ENCODE measurements at places on chromosomes 6 and 20.

DNA sequence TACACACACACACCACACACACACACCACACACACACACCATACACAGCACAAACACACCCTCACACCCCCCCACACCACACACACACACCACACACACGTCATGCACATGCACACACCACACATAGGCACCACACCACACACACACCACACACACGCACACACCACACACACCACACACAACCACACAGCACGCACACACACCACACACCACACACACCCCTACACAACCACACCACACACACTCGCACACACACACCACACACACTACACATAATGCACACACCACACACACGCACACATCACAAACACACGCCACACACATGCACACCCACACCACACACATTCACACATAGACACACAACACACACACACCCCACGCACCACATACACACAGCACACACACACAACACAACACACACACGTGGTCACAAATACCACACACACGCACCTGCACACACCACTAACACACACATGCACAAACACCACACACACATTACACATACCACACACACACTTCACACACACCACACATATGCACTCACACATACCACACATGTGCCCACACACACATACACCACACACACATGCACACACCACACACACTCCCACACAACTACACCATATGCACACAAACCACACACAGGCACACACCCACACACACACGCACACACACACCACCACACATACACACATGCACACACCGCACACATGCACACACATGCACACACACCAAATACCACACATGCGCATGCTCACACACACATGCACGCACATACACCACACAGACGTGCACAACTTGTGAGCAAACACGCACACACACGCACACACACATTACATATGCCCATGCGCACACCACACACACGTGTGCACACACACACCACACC is 9.4 kb upstream of the ACSS1 start:
- no peak for DNase-seq

- no peak for DNase-seq
Measured at GRCh38 chr6:12275107-12275506, 15.1 kb upstream of the EDN1 start.

GRCh38 chr20:38132910-38133501 is 32.1 kb downstream of the TGM2 start:
- DNase-seq: no peak

DNA sequence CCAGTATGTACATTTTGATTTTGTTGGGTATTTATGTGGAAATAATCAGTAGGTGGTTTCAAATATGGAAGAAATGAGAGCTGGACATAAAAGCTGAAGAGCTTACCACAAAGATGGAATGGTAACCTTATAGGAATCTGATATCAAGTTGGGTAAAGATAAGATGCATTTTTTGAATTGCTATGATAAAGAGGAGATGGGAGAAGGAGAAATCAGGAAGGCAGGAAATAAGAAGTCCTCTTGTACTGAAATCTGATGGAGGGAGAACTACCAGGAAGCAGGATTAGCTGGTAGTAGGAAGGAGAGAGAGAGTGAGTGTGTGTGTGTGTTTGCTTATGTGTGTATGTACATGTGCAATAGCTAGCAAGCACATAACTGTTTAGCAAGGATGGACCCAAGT is 468.4 kb downstream of the PHF3 start:
- no peak for DNase-seq

GRCh38 chr6:34027939-34028441 is 117.9 kb downstream of the GRM4 start:
- no peak for DNase-seq

GRCh38 chr20:21229163-21229562 is 74.0 kb upstream of the XRN2 start:
- DNase-seq: no peak

DNA sequence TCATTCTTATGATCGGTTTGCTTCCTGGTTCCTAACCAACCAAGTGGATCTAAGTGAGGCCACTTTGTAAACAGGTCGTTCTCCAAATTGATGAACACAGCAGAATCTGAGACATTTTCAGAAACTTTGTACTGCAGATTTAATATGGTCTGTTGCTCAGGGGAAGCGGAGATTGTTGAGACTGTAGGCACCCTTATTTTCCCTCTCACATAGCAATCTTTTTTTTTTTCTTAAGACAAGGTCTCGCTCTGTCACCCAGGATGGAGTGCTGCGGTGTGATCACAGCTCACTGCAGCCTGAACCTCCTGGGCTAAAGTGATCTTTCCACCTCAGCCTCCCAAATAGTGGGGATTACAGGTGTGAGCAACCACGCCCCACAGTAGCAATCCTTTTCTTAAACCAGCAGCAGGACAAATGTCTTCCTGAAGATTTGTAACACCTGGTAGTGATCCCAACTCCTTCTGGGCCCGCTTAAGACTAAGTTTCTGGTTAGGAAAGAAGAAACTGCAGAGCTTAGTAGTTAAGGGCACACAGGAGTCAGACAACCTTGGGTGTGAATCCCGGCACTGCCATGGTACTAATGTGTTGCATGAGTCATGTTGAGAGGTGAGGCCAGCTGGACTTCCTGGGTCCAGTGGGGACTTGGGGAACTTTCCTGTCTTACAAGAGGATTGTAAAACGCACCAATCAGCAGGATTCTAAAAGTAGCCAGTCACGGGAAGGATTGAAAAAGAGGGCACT is 48.4 kb upstream of the EZR start:
- DNase-seq: no peak

DNA sequence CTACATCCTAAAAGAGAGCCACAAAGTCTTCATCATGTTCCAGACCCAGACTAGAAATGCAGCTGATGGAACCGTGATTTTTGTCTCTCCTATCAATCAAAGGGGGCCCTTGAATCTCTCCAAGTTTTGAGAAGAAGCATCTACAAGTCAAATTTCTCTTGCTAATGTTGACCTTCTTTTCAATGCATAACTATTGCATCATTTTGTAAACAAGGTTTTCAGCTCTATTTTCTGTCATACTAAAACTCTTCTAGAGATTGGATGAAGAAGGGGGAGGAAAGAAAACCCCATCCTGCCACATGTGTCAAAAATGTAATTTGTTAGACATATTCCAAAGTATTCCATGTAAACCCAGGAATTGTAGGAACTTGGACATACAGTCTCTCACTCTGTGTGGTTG is 169.2 kb downstream of the LMBRD1 start:
- no peak for DNase-seq

- DNase-seq: no peak
Measured at GRCh38 chr20:24783631-24784492, 165.2 kb upstream of the CST7 start.

- no peak for DNase-seq
Measured at GRCh38 chr6:37531437-37532036, 31.8 kb upstream of the CCDC167 start.

GRCh38 chr6:167811040-167811439 is 15.7 kb upstream of the AFDN start:
- DNase-seq: no peak

DNA sequence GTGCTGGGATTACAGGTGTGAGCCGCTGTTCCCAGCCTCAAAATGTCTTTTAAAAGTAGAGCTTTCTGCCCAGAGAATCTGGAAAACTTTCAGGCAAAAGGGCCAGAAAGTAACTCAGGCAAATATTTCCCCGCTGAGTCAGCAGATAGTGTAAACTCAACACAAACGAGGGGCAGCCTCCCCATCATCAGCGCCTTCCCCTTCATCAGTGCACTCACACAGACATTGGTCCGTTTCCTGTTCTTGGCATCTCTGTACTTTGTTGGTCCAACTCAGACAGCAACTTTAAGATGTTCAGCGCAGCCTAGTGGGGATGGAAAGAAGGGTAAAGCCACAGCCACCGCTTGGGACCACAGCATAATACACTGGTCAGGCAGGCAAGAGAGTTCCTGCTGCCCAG is 69.5 kb downstream of the CSE1L start:
- DNase-seq: no peak

DNA sequence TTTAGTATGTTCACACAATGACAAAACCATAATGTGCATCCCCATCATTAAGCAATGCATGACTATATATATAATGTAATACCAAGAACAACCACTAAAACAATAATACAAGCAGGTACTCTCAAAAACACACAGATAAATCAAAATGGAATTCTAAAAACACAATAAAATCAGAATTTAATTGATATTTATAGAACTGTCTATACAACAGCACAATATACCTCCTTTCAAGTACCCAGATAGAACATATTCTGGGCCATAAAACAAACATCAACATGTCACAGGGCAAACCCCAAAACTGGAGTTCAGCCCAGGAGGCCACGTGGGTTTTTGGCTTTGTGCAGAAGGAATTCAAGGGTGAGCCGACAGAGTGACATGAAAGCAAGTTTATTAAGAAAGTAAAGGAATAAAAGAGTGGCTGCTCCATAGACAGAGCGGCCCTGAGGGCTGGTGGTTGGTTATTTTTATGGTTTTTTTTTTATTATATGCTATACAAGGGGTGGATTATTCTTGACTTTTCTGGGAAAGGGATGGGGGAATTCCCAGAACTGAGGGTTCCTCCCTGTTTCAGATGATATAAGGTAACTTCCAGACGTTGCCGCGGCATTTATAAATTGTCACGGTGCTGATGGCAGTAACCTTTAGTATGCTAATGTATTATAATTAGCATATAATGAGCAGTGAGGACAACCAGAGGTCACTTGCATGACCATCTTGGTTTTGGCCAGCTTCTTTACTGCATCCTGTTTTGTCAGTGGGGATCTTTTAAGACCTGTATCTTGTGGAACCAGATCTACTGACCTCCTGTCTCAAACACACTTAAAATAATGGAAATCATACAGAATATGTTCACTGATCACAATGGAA is 5.6 kb downstream of the RAB23 start:
- no peak for DNase-seq

DNA sequence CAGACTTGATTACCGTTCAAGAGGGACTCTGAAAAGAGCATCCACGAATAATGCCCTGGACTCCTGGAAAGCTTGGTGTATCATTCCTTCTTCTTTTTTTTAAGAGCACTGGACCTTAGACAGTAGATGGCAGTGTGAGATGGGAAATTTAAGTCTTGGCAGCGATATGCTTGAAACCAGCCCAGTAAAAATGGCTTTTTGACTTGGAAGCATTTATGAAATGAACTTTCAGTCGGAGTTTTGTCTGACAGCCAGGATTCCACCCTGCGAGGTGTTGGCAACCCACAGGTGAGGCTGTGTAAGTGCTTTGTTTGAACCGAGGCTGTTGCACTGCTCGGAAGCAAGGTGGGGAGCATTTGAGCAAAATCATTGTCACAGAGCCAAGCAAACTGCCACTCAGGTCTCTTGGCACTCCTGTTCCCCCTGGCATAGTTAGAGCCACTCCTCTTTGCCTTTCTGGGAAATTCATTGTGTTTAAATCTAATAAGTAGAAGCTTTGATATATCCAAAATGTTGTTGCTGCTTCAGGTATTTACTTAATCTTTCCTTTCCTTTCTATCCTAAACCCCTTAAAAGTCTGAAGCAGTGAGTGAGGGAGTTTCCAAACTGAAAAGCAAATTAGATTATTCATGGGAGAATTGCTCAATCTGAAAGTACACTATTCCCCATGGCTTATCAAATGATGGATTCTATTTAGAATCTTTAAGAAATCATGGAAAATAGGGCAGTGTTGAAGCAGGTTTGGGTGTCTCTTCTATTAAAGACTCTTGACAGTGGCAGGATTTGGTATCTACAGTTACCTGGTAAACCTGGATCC is 272.8 kb upstream of the SLC35B3 start:
- no peak for DNase-seq

DNA sequence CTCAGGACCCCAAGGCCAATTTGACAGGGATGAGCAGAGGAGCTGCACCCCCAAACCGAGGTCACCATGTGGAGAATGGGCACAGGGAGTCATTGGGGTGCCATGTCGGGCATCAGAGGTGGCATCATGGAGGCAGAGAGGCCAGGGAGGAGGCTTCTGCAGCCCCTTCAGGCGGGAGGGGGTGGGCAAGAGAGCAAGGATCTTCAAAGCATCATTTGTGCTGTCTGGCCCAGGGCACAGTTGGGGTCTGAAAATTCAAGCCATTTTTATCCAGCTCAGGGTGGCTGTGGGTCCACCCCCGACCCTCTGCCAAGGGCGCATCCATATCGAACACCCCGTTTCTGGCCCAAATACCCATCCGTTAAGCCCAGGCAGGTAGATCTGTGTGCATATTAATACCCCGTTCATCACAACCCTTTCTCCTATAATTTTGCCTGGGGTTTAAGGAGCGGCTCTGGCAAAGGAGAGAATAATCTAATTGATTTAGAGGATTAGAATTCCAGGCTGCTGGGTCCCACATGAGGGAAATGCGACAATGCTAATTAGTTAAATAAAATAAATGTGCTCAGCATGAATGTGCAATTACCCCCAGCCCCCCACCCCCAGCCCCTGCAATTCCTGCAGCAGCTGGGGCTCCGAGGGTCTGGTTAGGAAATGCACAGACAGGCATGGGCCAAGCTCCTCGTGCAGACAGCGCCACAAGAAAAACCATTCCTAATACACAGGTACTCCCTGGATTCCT is 31.9 kb downstream of the VSTM2L start:
- DNase-seq: no peak

DNA sequence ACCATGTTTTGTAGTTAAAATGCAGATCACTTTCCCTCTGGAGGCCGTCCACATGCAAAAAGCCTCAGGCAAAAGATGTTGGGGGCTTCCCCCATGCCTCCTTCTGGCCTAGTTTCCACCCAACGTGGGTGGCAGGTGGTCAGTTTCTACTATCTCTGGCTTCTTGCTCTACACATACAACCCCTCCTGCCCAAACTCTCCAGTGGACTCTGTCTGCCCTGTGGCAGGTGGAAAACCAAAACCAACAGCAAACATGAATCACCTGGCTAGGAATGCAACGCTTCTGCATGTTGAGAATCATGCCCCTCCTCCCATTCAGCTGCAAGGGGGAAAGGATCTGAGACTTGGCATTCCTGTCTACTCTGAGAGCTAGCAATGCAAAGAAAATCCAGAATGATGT is 94.8 kb downstream of the MBOAT1 start:
- DNase-seq: no peak

GRCh38 chr6:168600381-168600780 is 159.4 kb downstream of the SMOC2 start:
- no peak for DNase-seq

DNA sequence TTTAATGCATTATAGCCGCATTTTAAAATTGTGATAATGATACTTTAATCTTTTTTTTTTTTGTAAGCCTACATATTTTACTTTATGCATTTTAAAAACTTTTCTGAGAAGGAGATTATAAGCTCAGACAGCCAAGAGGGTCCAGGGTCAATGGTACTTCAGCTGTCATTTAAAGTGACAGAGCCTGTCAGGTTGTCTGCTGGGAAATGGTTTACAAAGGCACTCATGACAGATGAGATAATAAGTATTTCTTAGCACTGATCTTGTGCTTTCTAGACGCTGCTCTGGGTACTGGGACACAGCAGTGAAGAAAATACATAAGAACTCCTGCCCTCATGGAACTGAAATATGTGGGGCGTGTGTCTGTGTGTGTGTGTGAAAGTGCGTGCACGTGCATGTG is 19.6 kb downstream of the LAMP5 start:
- DNase-seq: no peak

All from cortex of kidney (tissue), 1 donor.